Gastrocnemius medialis (tissue), 4 donors: ENCODE measurements at places on chromosomes 4 and X. TPM values are rescaled to one million over a fixed set of nuclear protein-coding genes. Genes with fewer than 3 reads are reported as not detected.

Gene PRR32
- total RNA-seq: not detected

GRCh38 chr4:84952004-84952403 lies 14.5 kb downstream of the WDFY3 start:
- H3K4me1 ChIP-seq: peaks cover 63% of the 10 kb centered on the region
- no peaks in the 10 kb centered on the region for H3K36me3 ChIP-seq
- DNase-seq: peak; percentile 49
- H3K27ac ChIP-seq: peak overlapping the region; percentile 26
- no peaks in the 10 kb centered on the region for H3K27me3 ChIP-seq

Gene TRIM75
- not detected for total RNA-seq

DNA sequence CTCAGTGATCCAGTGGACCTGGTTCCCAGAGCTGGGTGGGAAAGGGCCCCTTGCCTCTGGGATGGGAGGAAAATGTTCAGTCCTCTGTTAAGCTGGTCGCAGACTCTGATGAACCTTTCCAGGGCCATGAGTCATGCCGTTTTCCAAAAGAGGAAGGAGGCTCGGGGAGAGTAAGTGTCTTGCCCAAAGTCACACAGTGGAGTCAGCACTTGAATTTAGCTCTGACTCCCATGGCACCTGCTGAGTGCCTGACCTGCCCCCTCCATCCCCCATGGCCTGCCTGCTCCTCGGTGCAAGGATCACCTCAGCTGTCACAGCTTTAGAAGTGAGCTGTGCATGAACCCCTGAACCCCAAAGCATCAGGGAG lies 14.0 kb upstream of the KIAA0232 start:
- H3K4me1 ChIP-seq: peaks cover 53% of the 10 kb centered on the region
- peak; percentile 77 for DNase-seq
- H3K27ac ChIP-seq: peak overlapping the region; percentile 92
- no peak overlapping the region for H3K4me3 ChIP-seq
- no peaks in the 10 kb centered on the region for H3K27me3 ChIP-seq

GRCh38 chr4:168612450-168613135 lies 115.7 kb downstream of the PALLD start:
- no peak for DNase-seq
- no peak overlapping the region for H3K27ac ChIP-seq
- no peak overlapping the region for H3K4me3 ChIP-seq
- H3K36me3 ChIP-seq: no peaks in the 10 kb centered on the region

Gene NDP
- not detected for total RNA-seq
